ENCODE measurements at places on chromosomes 12 and 14. TPM values are rescaled to one million over a fixed set of nuclear protein-coding genes. Genes with fewer than 3 reads are reported as not detected.

PLEKHA5 gene
- 32.7 TPM for total RNA-seq

- ATAC-seq, result no peak
Observed at GRCh38 chr12:59734371-59734770, 138.5 kb downstream of the SLC16A7 start.

GRCh38 chr12:19799216-19799615 lies 359.9 kb downstream of the AEBP2 start:
- no peak for ATAC-seq

- peak; percentile 83 for ATAC-seq
Observed at GRCh38 chr14:45810152-45810872, 557.3 kb upstream of the MIS18BP1 start.

DNA sequence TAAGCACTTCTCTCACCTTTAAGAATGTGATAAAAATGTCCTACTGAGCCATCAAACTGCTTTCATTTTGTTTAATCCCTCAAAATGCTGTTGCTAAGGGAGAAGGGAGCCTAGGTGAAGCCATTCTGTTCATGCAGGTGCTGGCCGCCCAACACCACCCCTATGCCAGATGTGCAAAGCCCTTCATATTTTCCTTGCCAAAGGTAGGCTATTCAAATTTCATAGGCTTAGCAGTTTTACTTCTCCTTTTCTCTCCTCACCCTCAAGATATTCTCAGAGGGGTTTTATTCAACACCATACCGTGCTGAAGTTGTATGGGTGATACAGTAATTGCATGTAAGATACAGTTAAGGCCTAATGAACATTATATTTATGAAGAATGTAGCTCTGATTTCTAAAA lies 461.7 kb downstream of the GXYLT1 start:
- no peak for ATAC-seq

PTPRO gene
- 0.08 TPM for total RNA-seq

DNA sequence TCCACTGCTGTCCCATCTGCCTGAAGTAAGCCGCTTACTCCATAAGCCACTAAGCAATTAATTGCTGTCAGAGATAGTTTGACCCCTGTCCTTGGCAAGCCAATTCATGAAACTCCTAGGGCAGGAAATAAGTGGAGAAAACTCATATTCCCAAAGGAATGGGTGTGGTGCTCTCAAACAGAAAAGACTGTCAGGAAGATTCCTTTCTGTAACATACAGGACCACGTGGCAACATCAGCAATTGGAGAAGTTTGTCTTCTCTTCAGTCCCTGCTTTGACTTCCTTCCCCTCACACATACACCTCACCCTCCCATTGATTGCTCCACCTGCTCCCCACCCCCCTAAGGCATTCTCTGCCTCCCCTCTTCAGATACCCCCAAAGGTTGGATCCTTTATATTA lies 36.2 kb upstream of the MDM1 start:
- ATAC-seq, result no peak

ST8SIA1 gene
- 1.5 TPM for total RNA-seq

GRCh38 chr12:7352661-7353060 lies 48.8 kb downstream of the ACSM4 start:
- no peak for ATAC-seq

GRCh38 chr12:93441617-93442410 lies at the start of gene UBE2N:
UBE2N (minus strand) TSS chr12:93441947; CDS start chr12:93441884, 63 bp downstream.
- ATAC-seq, result peak; percentile 95

- ATAC-seq, result peak; percentile 28
Observed at GRCh38 chr12:54053003-54053750, 458 bp upstream of the HOXC4 start.
